Neural crest cell (in vitro differentiated cells): ENCODE measurements at places on chromosomes 5 and 9.

DNA sequence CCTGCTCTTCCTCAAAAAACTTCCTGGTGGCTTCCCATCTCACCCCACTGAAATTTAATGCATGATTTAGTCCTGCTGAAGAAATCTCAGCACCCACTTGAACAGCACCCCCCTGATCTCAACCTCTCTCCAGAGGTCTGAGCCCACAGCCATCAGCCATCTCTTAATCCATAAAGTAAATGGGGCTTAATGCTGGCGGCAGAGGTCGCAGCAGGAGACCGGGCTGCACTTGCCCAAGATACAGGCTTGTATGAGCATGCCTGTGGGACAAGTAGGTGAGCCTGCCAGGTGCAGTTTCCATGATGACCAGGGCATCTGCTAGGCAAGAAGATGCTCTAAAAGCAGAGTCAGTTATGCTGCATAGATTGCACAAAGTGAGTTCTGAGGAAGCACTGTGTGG is 52.4 kb upstream of the CTXN3 start:
- no peak overlapping the region for H3K4me3 ChIP-seq
- H3K4me1 ChIP-seq, result peaks cover 10% of the 10 kb centered on the region
- no peaks in the 10 kb centered on the region for H3K27me3 ChIP-seq
- no peak for DNase-seq
- H3K36me3 ChIP-seq, result no peaks in the 10 kb centered on the region

GRCh38 chr5:109485030-109485429 is 75.3 kb upstream of the PJA2 start:
- no peak overlapping the region for H3K27ac ChIP-seq
- no peaks in the 10 kb centered on the region for H3K27me3 ChIP-seq
- DNase-seq, result no peak
- no peak overlapping the region for H3K4me3 ChIP-seq
- H3K4me1 ChIP-seq, result no peaks in the 10 kb centered on the region

DNA sequence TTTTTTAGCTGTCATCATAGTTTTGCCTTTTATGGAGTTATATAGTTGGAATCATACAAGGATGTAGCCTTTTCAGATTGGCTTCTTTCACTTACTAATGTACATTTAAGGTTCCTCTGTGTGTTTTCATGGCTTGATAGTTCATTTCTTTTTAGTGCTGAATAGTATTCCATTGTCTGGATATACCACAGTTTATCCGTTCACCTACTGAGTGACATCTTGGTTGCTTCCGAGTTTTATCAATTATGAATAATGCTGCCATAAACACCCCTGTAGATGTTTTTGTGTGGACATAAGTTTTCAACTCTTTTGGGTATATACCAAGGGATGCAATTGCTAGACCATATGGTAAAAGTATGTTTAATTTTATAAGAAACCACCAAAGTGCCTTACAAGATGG is 136.3 kb downstream of the NR3C1 start:
- H3K4me3 ChIP-seq, result no peak overlapping the region
- DNase-seq, result no peak
- H3K27ac ChIP-seq, result no peak overlapping the region
- no peaks in the 10 kb centered on the region for H3K4me1 ChIP-seq
- H3K27me3 ChIP-seq, result no peaks in the 10 kb centered on the region

DNA sequence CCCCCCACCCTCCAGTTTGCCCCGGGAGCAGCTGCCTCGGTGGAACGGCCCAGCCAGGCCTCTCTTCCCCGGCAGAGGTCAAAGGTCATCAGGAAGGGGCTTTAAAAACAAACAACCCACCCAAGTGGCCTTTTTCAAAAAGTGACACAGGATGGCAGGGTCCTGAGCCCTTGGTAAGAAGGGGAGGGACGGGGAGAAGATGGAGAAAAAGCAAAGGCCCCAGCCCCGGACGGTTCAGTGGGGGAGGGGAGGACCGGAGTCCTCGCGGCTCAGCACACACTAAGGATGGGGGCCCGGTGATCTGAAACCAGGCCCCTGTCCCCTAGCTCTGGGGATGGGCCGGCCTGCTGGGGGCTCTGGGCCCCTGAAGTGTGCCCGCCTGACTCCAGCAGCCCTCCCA is 1.1 kb downstream of the PRRX2 start:
- H3K36me3 ChIP-seq, result no peaks in the 10 kb centered on the region
- H3K27ac ChIP-seq, result no peak overlapping the region

GRCh38 chr9:108158236-108158995 is 668.8 kb upstream of the KLF4 start:
- H3K27ac ChIP-seq, result no peak overlapping the region
- H3K4me3 ChIP-seq, result no peak overlapping the region
- peaks cover 1% of the 10 kb centered on the region for H3K27me3 ChIP-seq
- peaks cover 2% of the 10 kb centered on the region for H3K4me1 ChIP-seq
- no peak for DNase-seq

DNA sequence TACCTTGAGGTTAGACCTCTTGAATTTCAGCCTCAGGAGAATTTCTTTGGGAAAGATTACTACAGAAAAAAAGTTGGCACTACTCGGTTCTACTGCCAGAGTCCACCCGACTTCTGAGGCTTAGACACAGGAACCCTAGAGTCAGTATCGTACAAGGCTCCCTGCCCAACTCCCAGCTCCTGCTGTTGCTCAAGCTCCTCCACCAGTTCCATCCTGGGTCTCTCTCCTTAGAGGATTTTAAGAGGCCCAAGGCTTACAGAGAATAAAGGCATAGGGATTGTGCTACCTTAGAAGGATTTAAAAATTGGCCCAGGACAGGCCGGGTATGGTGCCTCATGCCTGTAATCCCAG is 29.0 kb upstream of the SSBP2 start:
- peaks cover 17% of the 10 kb centered on the region for H3K4me1 ChIP-seq
- H3K4me3 ChIP-seq, result no peak overlapping the region
- no peaks in the 10 kb centered on the region for H3K36me3 ChIP-seq

DNA sequence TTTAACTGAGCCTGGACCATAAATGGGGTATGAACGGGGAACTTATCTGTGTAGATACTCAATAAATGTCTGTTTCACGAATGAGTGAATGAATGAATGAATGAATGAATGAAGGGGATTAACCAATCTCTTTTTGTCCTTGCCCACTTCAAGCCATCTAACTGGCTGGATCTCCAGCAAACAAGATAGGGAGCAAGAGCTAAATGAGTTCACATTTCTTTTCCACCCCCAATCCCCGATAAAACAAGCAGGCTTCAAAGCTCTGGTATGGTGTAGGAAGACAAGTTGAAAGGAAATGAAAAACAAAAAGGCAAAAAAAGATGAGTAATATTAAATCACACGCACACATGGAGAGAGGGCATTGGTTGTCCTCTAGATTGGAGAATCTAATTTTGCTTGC is 84.0 kb downstream of the CMYA5 start:
- DNase-seq, result no peak
- no peak overlapping the region for H3K27ac ChIP-seq
- no peak overlapping the region for H3K4me3 ChIP-seq

DNA sequence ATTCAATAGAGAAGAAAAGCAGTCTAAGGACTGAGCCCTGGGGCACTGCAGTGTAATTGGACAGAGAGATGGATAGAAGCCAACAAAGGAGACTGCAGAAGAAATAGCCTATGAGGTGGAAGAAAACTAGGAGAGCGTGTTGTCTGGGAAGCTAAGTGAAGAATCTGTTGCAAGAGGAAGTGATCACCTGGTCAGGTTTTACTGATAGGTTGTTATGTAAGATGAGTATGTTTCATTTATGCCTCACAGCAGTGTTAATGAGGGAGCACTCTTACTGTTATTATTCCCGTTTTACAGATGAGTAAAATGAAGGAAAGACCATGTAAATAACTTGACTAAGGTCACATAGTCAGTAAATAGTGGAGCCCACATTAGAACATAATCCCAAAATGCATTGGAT is 80.0 kb upstream of the GRHPR start:
- no peak overlapping the region for H3K4me3 ChIP-seq
- H3K36me3 ChIP-seq, result no peaks in the 10 kb centered on the region
- H3K27me3 ChIP-seq, result no peaks in the 10 kb centered on the region

DNA sequence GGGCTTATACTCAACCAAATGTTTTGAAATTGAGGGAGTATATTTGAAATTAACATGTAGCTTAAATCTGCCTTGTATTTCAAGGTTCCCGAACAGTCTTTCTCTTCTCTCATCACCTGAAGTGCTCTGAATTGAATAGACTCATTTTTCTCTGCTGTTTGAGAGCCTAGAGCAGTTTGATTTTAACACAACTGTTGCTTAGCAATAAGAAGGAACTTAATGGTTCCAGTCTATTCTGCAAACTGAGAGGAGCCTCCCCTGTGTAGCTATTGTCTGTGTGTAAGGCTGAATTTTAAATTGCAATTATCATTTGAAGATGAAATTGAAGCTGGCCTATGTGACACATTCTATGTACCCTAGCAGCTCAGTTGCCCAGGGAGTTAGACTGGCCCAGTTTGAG is 87.1 kb upstream of the CKMT2 start:
- H3K36me3 ChIP-seq, result no peaks in the 10 kb centered on the region
- H3K4me3 ChIP-seq, result no peak overlapping the region
- H3K27ac ChIP-seq, result no peak overlapping the region
- no peaks in the 10 kb centered on the region for H3K4me1 ChIP-seq
- no peak for DNase-seq

DNA sequence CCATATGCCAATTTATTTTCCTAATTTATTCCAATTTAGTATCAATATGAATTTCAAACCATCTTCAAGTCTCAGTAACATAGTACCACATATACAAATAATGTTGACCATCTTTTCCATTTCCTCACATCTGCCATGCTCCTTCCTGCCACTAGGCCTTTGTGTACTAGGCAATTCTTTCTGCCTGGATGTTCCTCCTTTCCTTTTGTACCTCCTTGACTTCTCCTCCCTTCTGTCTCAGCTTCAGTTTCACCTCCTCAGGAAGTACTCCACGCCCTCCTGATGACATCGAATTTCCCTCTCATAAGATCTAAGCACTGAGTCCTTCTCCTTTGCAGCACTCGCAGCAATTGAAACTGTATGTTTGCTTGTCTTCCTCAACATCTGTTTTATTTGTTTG is 53.9 kb downstream of the MEF2C start:
- H3K27me3 ChIP-seq, result no peaks in the 10 kb centered on the region
- H3K4me1 ChIP-seq, result peaks cover 63% of the 10 kb centered on the region
- H3K27ac ChIP-seq, result peak overlapping the region; percentile 23
- no peak for DNase-seq
- H3K4me3 ChIP-seq, result no peak overlapping the region
- no peaks in the 10 kb centered on the region for H3K36me3 ChIP-seq

- H3K36me3 ChIP-seq, result no peaks in the 10 kb centered on the region
- H3K4me1 ChIP-seq, result no peaks in the 10 kb centered on the region
- no peak overlapping the region for H3K4me3 ChIP-seq
- no peak overlapping the region for H3K27ac ChIP-seq
- no peak for DNase-seq
- H3K27me3 ChIP-seq, result no peaks in the 10 kb centered on the region
These were observed 91.6 kb downstream of the COX7C start for GRCh38 chr5:86709157-86709881.

DNA sequence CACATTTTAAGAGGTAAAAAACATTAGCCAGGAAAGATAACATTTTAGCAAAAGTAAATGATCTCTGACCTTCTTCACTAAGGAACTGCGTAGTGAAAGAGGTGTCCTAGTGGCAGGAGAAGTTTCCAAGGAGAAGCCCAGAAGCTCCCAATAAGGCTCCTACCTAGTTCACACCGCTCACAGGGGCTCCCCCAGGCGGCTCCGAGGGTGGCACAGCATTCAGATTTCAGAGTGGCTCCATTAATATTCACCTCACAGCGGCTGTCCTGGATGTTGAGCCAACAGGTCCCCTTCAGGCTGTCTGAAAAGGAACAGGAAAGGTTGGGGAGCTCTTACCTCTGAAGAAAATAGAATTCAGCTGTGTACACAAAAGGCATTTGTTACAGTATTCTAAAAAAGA is 187.3 kb downstream of the FBN2 start:
- no peak overlapping the region for H3K27ac ChIP-seq
- H3K27me3 ChIP-seq, result no peaks in the 10 kb centered on the region
- peaks cover 7% of the 10 kb centered on the region for H3K4me1 ChIP-seq
- H3K4me3 ChIP-seq, result no peak overlapping the region
- H3K36me3 ChIP-seq, result peaks cover 18% of the 10 kb centered on the region

GRCh38 chr9:2425676-2426075 is 195.9 kb upstream of the VLDLR start:
- H3K27ac ChIP-seq, result no peak overlapping the region
- peaks cover 6% of the 10 kb centered on the region for H3K4me1 ChIP-seq
- no peak for DNase-seq
- H3K27me3 ChIP-seq, result no peaks in the 10 kb centered on the region
- H3K4me3 ChIP-seq, result no peak overlapping the region

DNA sequence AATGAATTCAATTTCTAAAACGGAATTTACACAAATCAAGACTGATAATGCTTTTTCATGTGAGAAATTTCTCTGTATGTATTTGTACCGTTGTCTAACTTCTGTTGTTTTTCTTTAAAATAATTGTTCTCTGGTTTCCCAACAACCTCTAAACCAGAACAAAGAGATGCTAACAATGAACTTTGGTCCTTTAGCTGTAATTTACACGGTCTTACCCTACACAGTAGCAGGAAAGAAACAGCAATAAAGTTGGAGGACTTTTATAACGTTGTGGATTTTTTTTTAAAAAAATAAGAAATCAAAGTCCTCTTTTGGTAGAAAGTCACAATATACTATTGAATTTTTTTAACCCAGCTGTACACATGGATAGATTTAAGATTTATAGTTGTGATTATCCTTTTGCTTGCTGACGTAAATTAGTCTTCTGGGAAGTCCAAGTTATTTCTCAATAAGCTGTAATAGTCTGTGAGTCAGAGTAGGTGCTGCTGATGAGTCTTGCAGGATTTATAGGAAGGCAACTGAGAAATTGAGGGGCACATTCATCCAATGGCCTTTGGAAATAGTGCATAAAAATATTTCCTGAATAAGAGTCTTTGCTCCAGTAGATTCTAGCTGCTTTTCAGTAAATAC is 76.8 kb upstream of the PCSK1 start:
- no peak overlapping the region for H3K27ac ChIP-seq
- H3K4me1 ChIP-seq, result peaks cover 3% of the 10 kb centered on the region
- H3K36me3 ChIP-seq, result no peaks in the 10 kb centered on the region
- no peaks in the 10 kb centered on the region for H3K27me3 ChIP-seq
- DNase-seq, result no peak

DNA sequence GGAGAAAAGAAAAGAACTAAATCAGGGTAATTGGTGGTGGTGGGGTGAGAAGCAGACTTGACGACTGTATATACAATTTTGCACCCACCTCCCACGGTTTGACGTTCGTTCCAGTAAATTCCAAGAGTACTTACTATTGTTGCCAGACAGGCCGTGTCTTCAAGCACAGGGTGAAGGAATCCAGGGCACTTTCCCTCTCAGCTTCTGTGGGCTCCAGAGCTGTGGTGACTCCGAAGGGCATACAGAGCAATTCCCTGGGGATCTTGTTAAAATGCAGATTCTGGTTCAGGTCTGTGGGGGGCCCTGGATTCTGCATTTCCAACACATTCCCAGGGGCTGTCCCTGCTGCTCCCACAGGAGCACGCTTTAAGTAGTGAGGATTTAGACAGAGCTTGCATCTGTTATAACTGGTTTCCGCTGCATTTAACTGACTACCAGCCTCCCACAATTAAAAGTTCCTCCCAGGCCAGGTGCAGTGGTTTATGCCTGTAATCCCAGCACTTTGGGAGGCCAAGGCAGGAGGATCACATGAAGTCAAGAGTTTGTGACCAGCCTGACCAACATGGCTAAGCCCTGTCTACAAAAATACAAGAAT is 49.3 kb upstream of the FANCC start:
- no peaks in the 10 kb centered on the region for H3K36me3 ChIP-seq
- no peaks in the 10 kb centered on the region for H3K27me3 ChIP-seq
- DNase-seq, result no peak
